ENCODE measurements at places on chromosomes 13 and 19.

- DNase-seq: no peak
Measured at GRCh38 chr13:26382366-26382765, 128.4 kb downstream of the CDK8 start.

DNA sequence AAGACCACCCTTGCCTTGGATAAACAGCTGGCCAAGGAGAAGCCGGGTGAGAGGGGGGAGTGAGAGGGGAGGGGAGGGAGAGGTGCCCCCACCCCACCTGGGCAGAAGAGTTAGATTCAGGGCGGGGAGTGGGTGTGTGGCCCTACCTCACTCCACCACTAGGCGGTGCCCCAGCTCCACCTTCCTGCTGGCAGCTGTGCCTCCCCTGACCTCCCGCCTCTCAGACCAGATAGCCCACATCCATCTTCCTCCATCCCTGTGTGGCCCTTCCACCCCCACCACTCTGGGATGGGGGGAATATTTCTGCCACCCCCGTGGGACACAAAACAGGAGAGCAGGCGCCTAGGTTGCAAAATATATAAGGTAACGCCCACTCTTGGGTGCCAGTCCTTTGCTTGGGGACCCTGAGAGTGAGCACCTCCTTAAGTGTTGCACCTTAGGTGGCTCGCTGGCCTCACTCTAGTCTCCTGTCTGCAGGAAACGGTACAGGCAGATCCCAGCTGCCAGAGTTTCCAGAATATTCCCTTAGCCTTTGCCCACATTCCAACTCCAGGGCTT, 13.8 kb upstream of the EHD2 start:
- no peak for DNase-seq

DNA sequence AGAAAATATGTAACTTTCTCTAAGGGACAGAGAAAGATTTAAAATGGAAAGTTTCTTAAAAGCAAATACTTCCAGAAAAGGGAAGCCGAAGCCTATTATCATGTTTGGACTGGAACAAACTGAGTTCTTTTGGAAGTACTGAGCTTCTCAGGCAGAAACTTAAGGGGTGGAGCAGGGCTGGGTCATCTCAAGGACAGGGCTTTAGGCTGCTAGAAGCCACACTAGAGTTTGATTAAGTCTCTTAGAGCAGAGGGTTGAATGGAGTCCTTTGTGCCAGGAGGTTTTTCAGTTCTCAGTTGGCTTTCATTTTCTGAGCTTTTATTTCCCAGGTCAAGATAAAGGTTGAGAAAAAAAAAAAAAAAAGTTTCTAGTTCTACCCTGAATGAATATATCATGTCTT, 432.7 kb downstream of the SLITRK5 start:
- no peak for DNase-seq

GRCh38 chr19:48445256-48445605, 552 bp upstream of the GRWD1 start:
- peak; percentile 67 for DNase-seq

GRCh38 chr13:26019251-26019650, 32.6 kb downstream of the SHISA2 start:
- DNase-seq: no peak

- DNase-seq: no peak
Measured at GRCh38 chr19:37928527-37929286, 21.7 kb downstream of the SIPA1L3 start.

Data from nucleus accumbens (tissue), 56 donors.